NCI-H460 (cell line): ENCODE measurements at places on chromosomes 2 and 18.
A peak's percentile ranks its signal among the peaks of the same experiment; 100 is the strongest.

DNA sequence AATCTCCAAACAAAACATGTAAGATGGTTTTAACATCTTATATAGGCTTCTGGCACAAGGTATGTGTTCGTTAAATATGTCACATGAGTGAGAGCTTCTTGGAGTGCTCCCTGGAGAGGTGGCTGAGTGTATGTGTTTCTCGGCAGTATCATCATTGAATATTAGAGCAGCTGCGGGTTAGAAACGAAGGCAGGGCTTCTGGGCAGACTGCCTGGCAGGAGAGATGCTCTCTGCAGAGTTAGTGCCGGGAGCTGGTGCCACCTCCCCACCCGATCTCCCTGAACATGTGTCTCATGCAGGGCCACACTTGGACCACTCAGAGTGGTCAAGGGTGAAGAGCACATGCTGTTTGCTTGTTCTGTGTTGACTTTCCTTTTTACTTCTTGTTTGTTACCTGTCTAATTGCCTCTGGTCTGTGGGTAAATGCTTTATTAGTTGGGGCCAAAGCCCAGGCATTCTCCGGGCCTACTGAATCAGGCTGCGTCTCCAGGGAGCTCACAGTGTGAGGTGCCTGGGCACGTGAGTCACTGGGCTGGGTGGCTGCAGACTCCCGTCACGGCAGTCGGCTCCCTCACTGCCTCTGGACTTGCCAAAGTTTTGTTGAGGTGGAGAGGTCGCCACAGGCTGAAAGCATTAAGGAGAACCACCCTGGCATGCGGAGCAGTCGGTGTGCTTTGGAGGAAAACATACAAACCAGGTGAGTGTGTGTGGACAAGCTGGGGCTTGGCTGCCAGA is 246.6 kb downstream of the FHOD3 start:
- DNase-seq, result no peak

DNA sequence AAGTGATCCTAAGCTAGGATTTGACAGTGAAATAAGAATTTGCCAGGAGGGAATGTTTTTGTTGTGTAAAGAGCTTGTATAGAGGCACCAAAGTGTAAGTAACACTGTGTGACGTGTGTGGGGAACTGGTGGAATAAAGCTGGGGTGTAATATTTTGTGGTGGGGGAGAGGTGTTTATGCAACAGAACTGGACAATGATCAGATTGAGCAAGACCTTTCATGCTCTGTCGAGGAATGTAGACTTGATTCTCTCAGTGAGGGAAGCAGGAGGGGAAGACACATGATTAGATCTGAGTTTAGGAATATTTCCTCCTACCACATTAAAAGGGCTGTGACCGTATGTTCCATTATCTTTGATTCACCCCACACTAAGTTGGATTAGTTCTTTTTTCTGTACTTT is 43.6 kb downstream of the EFEMP1 start:
- peak; percentile 94 for DNase-seq

DNA sequence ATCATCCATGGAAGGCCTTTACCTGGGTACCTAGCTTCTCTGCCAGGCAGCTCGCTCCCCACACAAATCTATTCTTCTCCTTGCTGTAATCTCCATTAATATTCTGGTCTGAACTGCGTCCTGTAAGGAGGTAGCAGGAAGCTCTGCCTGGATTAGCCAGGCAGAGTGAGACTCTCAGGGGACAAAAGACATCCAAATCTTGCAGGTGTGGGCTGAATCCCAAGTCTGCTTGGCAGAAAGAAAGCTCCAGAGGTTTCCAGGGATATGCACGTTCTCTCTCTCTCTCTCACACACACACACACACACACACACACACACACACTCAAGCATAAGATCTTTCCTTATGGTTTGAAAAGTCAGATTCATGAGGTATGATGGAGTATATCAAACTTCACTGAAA is 66.5 kb downstream of the THNSL2 start:
- no peak for DNase-seq

DNA sequence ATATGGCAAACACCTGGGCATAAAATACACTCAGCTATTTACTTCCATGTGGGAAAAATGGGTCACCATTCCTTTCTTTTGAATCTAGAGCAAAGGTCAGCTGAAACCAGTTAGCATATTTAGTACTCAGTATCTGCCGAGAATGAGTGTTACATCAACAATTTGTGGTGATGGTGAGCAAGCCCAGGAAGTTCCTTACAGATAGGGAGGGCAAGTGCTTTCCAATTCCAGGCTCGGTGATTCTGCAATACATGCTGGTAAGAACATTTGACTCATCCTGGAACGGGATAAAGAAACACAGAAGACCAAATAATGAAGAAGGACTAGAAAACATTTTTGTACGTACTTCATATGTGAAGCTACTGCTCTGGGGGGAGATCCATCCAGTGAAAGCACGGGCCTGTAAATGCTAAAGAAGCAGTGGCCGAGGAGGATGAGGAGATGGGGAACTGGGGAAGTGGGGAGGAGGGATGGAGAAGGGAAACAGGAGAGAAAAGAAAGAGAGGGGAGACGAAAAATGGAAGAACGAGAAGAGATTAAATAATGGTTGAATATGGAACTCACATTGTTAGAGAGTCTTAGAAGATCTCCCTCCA is 251.9 kb downstream of the TTC32 start:
- DNase-seq, result no peak

- DNase-seq, result peak; percentile 33
These were observed 97.9 kb upstream of the NOL4 start for GRCh38 chr18:34322365-34323289.

GRCh38 chr2:199982126-199982843 is 26.9 kb downstream of the MAIP1 start:
- no peak for DNase-seq

- no peak for DNase-seq
These were observed 206.1 kb downstream of the TTC32 start for GRCh38 chr2:19695706-19696105.

DNA sequence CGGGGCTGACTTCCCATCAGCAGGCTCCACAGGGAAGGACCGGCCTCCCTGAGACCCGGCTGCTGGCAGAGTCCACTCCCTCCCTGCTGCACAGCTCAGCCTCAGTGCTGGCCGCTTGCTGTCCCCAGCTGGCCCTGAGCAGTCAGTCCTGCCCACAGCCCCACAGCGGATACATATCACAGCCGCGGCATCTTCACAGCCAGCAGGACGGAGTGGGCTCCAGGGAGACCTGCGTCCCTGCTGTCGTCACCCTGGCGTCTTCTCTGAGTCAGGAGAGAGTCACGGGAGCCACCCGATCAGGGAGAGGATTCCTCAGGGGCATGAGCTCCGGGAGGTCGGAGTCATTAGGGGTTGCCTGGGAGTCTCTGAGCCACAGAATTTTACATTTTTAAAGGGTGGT is 13.1 kb upstream of the SNTG2 start:
- no peak for DNase-seq

DNA sequence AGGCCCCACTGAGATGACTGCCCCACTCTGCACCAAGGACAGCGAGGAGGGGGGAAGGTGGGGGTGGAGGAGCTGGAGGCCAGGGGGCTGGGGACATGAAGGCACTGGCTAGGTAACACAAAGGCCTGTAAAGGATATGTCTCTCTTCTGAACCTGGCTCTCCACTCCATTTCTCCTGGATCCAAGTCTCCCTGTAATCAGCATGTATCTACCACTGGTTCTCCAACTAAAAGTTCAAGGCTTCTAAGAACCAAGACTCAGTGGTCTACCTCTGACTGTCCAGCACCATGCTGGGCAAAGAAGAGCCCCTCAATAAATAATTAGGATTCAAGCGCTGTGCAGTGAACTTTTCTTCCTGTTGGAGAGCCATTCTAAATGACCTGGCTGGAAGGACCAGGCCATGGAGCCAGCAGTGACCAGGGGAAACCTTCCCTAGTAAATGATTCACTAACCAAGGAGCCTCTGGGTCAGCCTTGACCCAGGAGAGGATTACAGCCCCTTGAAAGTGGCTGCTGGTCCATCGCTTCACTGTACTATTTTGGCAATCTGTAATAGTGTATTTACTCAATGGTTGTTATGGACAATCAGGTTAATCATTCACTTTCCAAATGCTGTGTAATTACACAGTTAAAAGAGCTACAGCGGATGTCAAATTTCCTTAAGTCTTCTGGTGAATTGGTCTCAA is 73.2 kb downstream of the BCL11A start:
- DNase-seq, result no peak

DNA sequence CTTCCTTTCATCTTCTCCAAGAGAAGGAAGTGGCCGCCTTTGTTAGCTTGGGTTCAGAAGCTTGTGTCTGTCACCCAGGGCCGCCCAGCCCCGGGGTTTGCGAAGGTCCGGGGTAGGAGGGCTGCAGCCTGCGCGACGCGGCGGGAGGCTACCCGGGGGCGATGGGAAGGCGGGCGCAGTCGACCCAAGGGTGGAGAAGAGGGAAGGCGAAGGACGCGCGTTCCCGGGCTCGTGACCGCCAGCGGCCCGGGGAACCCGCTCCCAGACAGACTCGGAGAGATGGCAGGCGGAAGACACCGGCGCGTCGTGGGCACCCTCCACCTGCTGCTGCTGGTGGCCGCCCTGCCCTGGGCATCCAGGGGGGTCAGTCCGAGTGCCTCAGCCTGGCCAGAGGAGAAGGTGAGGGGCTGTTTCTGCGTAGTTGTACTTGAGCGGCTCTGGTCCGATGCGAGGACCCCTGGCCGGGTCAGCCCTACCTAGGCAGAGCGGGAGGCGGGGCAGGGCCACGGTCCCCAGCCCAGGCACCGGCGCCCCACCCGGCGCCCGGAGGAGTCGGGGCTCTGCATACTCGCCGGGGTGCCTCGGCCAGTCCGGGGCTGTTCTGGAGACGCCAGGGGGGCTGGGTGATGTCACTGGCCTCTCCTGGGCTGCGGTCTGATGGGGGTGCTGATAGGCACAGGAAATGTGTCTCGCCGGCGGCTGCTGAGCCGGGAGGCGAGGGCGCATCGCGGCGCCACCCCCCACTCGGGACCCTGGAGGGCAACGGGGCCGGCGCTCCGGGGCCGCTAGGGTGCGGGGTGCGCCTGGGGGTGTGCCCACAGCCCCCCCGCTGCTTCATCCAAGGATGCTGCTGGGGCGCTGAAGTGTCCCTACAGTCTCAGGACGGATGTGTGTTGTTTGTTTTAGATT is at the start of gene QPCT:
TSS of gene QPCT (plus strand) at position 178 of the 909 bp plus-strand sequence. CDS start at position 280, 102 bp downstream.
- DNase-seq, result peak; percentile 53

- DNase-seq, result no peak
These were observed 261.3 kb upstream of the MEIS1 start for GRCh38 chr2:66173645-66174044.

- no peak for DNase-seq
These were observed 3.3 kb downstream of the AGAP1 start for GRCh38 chr2:235497096-235497495.

GRCh38 chr2:169670215-169670651 is 24.0 kb downstream of the CFAP210 start:
- no peak for DNase-seq

DNA sequence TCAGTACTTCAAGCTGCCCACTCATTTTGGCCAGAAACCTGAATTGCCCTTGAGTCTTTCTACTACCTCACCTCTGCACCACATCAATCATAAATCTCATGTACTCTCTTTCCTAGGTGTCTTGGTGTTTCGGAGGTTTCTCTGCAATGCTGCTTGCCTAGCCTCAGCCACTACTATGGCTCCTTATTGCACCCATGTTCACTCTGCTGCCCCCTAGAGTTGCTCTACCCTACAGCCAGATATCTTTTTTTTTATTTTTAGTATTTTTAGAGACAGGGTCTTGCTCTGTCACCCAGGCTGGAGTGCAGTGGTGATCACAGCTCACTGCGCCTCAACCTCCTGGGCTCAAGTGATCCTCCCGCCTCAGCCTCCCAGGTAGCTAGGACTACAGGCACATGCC is 413.0 kb downstream of the PTPRM start:
- no peak for DNase-seq

GRCh38 chr2:203209538-203209937 is 29.3 kb upstream of the CYP20A1 start:
- DNase-seq, result no peak

DNA sequence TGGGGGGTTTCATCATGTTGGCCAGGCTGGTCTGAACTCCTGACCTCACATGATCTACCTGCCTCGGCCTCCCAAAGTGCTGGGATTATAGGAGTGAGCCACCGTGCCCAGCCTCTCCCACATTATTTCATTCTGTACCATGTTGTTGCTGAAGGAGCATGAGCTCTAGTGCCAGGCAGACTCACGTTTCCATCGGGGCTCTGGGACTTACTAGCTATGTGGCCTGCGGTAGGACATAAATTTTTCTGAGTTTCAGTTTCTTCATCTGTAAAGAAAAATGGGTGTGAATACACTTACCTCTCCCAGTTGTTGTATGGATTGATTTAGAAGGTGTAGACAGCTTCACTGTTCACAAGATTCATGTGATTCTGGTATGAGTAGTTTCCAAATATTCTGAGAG is 30.8 kb upstream of the CCL20 start:
- no peak for DNase-seq
